ENCODE measurements at places on chromosomes 13 and 19.

- no peak for DNase-seq
Measured at GRCh38 chr13:82747958-82748357, 1134.3 kb downstream of the SLITRK1 start.

DNA sequence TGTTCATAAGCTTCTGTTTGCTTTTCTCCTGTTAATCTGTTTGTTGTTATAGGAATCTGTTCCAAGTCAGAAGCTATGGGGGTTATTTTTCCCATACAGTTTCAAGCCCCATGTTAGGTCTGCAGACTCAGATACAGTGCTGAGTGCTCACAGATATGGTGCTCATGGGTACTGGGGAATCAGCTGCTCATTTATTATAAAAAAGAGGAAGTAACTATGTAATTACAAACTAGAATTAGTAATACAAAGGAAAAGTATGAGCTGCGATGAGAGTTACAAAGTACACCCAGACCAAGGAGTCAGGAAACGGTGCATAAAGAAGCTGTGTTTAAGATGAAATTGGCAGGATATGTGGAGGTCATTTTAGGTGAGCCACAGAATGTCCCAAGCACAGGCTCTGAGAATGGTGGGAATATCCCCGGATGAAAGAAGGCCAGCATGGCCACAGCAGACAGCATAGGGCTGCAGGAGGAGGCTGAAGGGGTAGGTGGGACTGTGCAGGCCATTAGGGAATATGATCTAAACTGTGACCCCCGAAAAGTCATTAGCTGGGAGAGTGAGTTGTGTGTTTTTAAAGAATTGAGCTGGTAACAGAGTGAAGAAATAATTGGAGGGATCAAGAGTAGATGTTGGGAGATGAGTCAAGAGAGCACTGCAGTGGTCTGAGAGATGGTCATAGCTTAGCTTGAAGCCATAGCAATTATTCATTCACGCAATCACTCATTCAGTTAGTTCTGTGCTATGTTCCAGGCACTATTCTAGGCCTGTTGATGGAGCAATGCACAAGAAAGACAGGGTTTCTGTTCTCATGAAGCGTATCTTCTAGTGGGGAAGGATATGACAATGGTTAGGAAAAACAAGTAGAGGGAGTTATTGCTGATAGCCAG, 177.4 kb upstream of the UBL3 start:
- no peak for DNase-seq

DNA sequence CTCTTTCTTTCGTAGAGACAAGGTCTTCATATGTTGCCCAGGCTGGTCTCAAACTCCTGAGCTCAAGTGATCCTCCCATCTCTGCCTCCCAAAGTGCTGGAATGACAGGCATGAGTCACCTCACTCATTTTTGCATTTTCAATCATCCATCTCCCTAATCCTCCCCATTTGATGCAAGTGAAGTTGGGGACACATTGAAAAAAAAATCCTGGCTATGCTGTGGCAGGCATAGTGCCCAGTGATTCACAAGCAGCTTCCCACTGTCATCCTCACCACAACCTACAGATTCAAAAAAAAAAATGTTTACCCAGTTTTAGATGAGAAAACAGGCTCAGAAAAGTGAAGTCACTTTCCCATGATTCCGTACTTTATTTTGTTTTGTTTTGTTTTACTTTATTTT, 44.7 kb upstream of the USP29 start:
- DNase-seq, result no peak

DNA sequence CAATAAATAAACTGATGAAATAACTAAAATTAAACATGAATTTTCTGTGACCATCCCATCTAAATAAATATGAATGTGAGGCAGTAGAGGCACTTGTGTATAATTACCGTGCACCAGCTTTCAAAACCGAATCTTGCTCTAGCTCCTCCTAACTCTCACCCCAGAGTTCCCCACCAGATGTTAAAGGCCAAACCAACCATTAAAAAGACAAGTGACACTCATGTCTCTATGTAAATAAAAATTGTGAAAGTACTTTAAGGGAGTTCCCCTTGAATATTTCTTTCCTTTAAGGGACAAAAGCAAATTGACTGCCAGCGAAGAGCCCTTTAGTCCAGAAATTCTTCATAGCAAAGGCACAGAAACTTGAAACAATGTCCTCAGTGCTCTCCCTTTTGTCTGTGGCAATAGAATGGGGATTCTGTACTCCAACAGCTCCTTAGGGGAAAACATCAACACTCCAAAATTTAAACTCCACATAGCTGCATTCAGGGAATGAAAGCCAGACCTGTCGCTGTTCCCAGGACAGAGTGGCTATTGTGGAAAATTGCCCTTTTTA, 101.7 kb upstream of the SOX21 start:
- DNase-seq, result no peak

DNA sequence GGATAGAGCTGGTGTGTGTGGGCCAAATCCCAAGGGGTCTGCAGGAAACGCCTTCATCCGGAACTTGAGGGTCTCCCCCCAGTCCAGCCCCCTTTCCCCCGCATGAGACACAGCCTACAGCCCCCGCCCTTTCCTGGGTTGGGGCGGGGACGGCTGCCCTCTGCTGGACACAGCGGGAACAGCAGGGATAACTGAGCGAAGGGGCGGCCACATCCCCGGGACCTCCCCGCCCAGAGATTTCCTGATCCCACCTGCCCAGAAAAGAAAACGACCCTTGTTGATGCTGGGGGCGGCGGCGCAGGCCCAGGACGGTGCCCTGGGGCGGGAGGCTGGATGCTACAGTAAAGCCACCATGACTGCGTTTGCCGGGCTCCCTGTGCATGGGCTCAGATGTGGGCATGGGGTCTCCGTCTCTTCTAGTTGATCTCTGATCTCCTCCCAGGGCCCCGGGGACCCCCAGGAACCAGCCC, 14.2 kb downstream of the ONECUT3 start:
- DNase-seq, result no peak

DNA sequence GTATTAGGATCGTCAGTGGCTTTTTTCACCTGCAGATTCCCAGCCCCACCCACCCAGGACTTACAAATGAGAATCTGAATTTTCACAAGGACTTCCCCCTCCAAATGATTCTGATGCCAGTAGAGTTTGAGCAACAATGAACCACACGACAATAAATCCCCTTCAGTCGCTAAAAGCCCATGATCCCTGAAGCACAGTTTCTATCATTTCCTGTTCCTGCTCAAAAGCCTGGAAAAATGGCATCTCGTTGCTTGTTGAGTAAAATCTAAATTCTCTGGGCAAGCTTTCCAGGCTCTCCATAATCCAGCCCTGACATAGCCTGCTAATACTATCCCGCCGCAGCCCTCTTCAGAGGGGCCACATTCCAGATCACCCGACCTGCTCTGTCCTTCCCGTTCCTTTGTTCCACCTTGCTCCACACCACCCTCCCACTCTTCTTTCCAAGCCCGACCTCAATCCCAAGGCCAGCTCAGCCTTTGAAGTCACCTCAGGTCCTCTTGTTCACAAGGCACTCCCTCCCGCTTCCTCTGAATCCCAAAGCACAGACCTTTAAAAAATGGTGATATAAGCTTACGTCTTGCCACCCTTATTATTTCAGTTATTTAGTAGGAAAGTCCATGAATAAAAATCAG, 67.9 kb downstream of the NUFIP1 start:
- DNase-seq, result no peak

GRCh38 chr19:45177817-45178261, at the start of gene TRAPPC6A:
TRAPPC6A (minus strand) TSS chr19:45178237; CDS start chr19:45178218, 19 bp downstream.
- no peak for DNase-seq

DNA sequence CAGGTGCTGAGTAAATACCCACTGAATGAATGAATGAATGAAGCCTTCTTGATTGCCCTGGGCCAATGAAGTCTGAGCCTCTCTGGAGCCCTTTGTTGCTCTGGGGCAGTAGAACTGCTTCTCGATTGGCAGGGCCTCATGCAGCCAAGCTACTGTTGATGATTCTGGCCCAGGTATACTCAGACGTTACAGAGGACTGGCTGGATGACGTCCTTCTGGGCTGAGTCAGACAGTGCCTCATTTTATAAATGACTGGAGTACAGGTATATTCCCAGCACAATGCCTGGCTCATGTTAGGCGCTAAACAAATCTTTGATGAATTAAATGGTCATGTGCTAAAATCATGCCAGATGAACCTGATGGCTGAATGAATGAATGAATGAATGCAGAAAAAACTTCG, 243.8 kb upstream of the MAB21L1 start:
- peak; percentile 5 for DNase-seq

DNA sequence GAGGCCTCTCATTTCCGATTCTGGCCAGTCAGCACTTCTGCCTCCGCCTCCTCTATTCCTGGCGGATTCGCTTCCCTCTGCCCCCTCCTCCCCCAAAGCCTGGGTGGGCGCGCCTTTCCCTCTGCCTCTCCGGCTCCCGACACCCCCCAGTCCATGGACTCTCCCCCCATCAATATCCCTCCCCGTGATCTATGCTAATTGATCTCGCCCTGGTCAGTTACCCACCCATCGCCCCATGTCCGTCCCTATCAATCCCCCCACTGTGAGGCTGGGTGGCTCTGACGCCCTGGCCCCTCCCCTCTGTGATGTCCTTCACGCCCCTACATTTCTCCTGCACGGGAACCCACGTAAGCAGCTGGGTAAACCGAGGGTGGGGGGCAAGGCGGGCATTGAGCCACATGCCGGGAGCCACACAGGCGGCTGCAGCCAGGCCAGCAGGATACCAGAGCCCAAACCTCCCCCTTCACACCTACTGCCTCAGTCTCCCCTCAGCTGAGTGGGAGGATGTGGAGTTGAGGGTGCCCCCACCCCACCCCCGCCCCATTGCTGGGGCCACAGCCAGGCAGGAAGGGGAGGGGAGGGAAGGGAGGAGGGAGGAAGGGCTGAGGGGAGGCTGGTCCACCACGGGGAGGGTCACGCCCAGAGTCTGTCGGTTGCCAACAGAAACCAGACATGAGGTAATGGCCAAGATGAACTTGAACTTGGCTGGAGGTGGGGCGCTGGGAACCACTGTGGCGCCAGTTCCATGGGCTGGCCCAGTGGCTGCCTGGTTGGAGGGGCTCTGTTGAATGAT, 21.0 kb downstream of the SMIM24 start:
- DNase-seq, result no peak

- DNase-seq, result no peak
Measured at GRCh38 chr13:26991508-26992181, 180.0 kb downstream of the USP12 start.

DNA sequence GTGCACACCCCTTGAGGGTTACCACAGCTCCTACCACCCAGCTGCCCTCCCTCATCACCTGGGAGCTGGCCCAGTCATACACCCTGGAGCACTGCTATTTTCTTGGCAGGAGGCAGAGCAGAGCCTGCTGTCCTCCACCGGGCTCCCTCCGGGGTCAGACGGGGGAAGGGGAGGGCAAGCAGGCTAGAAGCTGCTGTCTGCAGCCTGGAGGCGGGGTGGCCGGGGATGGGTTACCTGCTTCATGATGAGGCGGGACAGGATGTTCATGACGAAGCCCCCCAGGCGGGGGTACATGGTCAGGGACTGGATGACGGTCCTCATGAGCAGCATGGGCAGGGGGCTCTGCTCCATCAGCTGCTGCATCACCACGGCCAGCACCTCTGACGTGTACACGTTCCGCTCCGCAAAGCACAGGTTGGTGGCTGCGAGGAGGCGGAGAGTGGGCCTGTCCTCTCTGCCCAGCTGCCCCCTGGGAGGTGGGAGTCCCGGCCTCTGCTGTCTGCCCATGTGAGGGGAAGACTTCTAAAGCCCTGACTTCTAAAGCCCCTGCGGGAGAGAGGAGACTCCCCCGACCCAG, 2.7 kb upstream of the RSPH6A start:
- DNase-seq, result no peak

Data from G401 (cell line).